ENCODE measurements at places on chromosomes 6 and 20.

GRCh38 chr6:122649701-122650100, 39.5 kb downstream of the PKIB start:
- DNase-seq, result no peak

- no peak for DNase-seq
Measured at GRCh38 chr20:51322164-51322707, 220.3 kb downstream of the NFATC2 start.

DNA sequence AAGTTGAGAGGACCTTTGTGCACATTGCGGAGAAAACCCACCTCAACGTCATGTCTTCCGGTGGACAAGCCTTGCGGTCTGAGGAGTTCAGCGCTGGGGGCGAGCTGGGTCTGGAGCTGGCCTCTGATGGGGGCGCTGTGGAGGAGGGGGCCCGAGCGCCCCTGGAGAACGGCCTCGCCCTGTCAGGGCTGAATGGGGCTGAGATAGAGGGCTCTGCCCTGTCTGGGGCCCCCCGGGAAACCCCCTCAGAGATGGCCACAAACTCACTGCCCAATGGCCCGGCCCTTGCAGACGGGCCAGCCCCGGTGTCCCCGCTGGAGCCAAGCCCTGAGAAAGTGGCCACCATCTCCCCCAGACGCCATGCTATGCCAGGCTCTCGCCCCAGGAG, 14.6 kb upstream of the SLC22A7 start:
- DNase-seq, result no peak

- DNase-seq, result no peak
Measured at GRCh38 chr20:8427419-8428040, 295.5 kb downstream of the PLCB1 start.

GRCh38 chr20:41672282-41672681, 54.1 kb upstream of the CHD6 start:
- DNase-seq, result no peak

DNA sequence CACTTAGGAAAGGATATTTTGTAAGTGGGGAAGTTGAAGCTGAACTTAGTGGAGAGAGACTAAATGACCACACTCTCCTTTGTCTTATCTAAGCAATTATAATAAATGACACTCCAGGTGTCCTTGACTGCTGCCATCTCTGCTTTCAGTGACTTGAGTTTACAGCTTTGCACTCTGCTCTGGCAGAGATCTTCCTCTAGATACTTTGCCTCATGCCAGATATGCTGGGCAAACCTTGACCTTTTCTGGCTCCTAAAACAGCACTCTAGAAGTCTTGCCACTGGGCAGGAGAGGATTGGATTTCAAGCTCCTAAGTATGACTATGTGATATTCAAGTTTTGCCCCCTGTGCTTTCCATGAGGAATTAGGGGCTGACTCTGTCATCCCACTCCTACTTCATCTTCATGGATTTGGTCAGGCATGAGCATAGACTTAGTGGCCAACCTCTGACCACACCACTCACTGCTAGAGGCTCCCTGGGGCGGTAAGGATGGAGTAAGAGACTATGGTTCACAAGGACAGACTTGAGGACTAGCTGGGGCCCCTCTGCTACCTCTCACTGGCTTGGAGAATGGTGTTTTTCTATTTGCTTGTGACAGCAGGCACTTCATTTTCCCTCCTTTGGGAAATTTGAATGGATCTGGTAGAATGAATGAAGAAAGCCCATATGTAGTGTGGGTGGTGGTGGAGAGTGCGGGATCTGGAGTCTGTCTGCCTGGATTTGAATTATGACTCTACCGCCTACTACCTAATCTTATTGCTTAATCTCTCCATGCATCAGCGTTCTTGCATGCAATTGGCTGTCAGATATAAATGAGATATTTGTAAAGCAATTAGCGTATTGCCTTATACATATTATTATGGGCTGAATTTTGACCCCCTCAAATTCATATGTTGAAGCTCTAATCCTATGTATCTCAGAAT, 191.4 kb downstream of the REV3L start:
- DNase-seq, result no peak

DNA sequence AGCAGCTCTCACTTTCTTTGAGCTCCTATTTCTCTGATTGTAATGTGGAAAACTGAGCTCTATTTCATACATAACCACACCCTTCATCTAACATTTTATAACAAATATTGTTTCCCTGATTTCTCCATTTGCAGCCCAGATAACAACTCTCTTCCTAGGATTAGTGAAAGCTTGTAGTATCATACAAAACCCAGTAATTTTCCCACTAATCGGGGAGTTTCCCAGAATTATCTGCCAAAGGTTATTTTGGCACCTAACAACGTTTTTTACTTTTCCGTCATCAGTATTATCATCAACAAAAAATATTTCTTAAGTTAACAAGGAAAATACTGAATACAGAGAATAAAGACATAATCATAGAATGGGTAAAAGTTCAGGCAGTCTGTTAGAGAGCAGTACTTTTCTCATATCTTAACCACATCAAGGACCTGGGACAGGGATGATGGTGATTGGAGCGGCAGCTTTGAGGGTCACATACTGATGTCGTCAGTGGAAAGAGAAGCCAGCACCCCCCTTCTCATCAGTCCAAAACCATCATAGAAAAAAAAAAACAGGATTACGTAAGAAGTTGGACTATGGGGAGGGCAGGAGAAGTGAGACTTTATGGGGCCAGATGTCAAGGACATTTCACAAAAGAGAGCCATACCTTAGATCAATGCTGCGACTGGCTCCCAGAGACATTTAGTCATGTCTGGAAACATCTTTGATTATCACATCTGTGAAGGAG, 166.1 kb upstream of the TNFAIP3 start:
- no peak for DNase-seq

GRCh38 chr20:49676581-49677291, 36.9 kb downstream of the B4GALT5 start:
- peak; percentile 76 for DNase-seq

GRCh38 chr20:10788055-10788454, 114.3 kb upstream of the JAG1 start:
- DNase-seq, result no peak
